ENCODE measurements at places on chromosomes 6 and 20.
A peak's percentile ranks its signal among the peaks of the same experiment; 100 is the strongest.

DNA sequence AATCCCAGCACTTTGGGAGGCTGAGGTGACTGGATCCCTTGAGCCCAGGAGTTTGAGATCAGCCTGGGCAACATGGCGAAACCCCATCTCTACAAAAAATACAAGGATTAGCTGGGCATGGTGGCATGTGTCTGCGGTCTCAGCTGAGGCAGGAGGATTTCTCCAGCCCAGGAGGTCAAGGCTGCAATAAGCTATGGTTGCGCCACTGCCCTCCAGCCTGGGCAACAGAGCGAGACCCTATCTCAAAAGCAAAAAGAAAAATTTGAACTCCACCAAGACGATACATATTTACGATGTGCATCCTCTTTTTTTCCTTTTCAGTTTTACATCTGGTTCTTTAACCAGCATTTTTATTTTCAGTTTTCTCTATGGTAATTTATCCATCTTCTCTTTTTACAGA is 162.1 kb downstream of the JARID2 start:
- DNase-seq = no peak

DNA sequence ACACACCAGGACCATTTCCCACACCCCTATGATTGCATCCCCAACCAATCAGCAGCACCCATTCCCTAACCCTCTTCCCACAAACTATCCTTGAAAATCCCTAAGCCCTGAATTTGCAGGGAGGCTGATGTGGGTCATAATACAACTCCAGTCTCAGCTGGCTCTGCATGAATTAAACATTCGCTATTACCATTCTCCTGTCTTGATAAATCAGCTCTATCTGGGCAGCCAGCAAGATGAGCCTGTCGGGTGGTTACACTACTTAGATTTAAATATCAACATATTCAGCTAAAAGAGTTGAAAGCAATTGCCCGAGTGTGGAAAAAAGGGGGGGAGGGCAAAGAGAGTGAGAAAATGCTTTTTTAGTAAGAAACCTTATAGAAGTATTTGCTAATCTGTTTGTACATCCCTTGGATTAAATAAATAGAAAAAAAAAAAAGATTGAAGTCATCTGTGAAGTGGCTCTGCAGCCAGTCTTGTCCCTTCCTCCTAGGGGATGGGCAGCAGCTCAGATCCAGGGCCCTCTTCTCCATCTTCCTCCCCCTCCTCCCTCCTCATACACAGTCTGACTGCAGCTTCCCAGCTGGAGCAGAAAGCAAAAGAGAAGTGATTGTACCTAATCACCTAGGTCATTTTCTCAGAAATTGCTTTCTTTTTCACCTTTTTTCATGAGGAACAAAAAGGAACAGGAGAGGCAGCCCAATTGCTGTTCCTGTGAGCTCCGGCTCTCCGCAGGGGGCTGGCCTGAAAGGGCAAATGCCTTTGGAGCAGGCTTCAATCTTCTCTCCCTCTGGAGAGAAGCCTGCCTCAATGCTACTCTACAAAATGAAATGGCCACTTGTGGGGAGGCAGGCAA is 356.6 kb upstream of the SULF2 start:
- DNase-seq = no peak

GRCh38 chr6:45566882-45567281 is 189.1 kb upstream of the SUPT3H start:
- DNase-seq = no peak

GRCh38 chr6:157139054-157139708 is 184.1 kb downstream of the TMEM242 start:
- no peak for DNase-seq

DNA sequence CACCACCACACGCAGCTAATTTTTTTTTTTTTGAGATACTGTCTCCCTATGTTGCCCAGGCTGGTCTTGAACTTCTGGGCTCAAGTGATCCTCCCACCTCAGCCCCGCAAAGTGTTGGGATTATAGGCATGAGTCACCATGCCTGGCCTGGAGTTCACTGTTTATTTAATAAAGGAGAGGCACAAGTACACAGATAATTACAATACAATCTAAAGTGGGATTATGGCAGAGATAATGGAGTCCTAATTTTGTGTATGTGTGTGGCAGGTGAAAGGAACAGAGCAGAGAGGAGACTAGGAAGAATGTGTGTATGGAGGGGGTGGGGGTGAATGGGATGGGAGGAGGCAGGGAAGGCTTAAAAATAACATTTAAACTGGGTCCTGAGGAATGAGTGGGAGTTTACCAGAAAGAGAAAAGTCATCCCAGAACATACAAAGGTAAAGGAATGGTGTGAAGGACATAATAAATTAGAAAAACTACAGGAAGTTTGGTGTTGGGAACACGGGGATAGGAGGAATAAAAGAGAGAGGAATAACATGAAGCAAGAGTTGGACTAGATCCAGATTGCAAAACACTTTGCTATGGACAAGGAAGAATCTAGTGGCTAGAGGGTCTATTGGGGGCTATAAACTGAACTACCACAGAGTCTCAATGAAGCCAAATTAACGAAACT is 4.4 kb downstream of the NCOA5 start:
- peak; percentile 79 for DNase-seq

DNA sequence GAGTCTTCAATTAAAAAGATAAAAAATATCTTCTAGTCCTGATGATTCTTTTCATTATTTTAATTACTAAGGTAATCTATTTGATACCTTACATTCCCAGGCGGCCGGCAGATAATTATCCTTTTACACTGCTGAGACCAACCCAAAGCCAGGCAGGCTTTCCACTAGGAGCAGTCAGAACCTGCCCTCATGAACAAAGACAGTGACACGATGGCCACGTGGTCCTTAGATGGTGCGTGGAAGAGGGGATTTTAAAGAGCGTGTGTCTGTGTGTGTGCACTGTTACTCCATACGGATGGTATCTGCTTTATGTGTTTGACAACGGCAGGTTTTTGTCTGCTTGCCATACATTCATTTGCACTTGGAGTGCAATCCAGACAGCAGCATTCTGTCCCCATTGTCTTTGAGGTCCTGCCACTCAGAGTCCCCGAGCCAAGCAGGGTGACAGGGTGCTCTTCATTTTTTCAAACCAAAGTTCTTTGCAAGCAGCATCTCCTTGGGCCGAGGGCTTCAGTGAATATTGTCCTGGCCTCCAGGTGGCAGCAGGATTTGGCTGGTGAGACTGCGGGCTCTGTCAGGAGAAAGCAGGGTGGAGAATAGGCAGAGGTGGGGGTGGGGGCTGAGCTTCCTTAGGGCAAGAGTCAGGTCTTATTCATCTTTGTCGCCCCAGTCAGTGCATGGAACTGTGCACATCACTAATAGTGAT is 260.5 kb downstream of the NRN1 start:
- DNase-seq = no peak
